T-helper 2 cell treated with Interferon-gamma antibody and Interleukin-4, amounts not matched to agents 5 μg/mL and 100 μg/mL, for 36 hours (primary cell): ENCODE measurements at places on chromosomes 3 and 15.

DNA sequence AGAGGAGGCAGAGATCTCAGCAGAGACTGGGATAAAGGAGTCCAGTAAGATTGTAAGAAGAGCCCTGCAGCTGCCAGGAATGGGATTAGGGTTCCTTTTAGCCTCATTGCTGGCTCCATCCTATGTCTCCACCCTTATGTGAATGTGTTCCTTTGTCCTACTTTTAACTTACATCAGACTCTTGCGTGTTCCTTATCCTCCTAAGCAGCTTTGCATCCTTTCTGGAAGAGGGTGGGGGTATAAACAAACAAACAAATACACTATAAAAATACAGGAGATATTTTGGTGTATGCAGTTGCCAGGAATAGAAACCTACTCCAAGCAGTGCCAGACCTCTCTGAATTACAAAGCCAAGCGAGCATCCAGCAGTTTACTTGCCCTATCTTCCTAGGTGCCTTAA lies 194.7 kb downstream of the ADAMTS9 start:
- H3K4me1 ChIP-seq: peaks cover 2% of the 10 kb centered on the region
- peaks cover 49% of the 10 kb centered on the region for H3K27me3 ChIP-seq
- no peak for DNase-seq
- H3K27ac ChIP-seq: no peak overlapping the region

DNA sequence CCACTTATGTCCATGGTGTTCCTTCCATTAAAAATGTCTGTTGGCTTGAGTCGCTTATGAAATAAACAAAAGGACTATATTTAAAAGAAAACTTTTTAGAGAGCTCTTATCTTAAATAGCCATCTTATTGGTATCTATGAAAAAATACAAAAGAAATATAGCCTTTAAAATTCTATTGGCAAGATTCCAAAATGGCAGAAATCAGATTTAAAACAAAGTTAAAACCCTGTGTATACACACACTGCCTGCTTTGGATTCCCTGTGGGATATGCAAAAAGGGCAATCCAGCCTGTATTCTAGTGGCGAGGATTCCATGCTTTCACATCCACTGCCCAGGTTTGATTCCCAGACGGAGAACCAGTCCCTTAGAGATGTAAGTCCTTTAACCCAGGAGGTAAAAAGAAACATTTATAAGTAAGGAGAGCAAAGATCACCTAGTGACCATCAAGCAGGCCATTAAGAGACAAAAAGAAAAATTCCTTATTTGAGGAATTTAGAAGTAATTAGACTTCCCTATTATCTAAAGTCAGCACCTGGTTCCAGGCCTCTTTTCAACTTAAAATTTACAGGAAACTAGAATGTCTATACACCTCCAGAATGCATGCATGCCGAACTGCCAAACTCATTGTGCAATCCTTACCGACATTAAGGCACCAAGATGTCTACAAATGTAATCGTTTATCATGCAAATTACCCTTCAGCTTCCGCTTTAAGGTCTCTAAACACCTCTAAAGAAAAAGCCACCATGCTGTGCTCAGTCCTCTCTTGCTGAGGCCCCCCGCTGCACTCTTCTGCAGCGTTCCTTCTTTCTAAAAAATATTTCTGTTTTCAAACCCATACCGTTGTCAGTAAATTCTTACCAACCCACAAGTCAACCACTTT lies 69.6 kb upstream of the STRIT1 start:
- H3K36me3 ChIP-seq: no peaks in the 10 kb centered on the region
- H3K4me1 ChIP-seq: no peaks in the 10 kb centered on the region
- no peak for DNase-seq
- no peak overlapping the region for H3K4me3 ChIP-seq

DNA sequence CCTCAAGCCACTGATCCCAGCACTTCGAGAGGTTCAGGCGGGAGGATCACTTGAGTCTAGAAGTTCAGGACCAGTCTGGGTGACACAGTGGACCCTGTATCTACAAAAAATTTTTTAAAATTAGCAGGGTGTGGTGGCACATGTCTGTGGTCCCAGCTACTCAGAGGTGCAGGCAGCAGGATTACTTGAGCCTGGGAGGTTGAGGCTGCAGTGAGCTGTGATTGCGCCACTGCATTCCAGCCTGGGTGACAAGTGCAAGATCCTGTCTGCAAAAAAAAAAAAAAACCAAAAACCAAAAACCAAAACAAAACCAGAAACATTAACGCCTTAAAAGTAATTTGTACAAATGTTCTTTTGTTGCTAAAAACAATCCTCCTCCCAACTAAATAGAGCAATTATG lies 27.9 kb upstream of the SLC12A8 start:
- H3K27me3 ChIP-seq: no peaks in the 10 kb centered on the region
- DNase-seq: no peak
- H3K4me3 ChIP-seq: no peak overlapping the region
- no peaks in the 10 kb centered on the region for H3K4me1 ChIP-seq
- H3K36me3 ChIP-seq: peaks cover 22% of the 10 kb centered on the region

GRCh38 chr3:32843510-32844321 lies 25.9 kb downstream of the TRIM71 start:
- no peaks in the 10 kb centered on the region for H3K36me3 ChIP-seq
- H3K4me1 ChIP-seq: peaks cover 15% of the 10 kb centered on the region
- no peak overlapping the region for H3K27ac ChIP-seq
- peaks cover 23% of the 10 kb centered on the region for H3K27me3 ChIP-seq
- DNase-seq: no peak

GRCh38 chr15:60761505-60761845 lies 282.5 kb upstream of the ICE2 start:
- H3K36me3 ChIP-seq: no peaks in the 10 kb centered on the region
- peaks cover 2% of the 10 kb centered on the region for H3K4me1 ChIP-seq
- peaks cover 20% of the 10 kb centered on the region for H3K27me3 ChIP-seq
- DNase-seq: no peak
